ENCODE measurements at places on chromosomes 1 and 21.
A peak's percentile ranks its signal among the peaks of the same experiment; 100 is the strongest.

DNA sequence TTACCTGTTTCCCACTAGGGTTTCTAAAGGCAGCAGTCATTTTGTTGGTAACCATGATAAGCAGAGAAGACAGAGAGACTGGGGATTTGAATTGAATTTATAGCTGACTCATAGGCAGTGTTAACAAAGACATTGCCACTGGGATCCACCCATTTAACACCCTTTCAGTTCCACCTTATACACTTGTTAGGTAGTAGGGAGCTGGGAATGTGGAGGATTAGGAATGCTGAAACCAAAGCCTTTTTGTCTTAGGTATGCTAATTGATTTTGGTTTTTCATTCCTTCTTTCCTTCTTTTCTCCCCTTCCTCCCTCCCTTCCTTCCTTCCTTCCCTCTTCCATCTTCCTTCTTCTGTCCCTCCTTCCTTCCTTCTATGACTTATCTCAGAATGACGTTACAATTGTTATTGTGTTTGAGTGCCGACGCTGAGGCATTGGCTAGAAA, 7.5 kb upstream of the EVI5 start:
- no peak for DNase-seq

GRCh38 chr1:236890152-236891056, 95.3 kb downstream of the MTR start:
- DNase-seq = no peak

DNA sequence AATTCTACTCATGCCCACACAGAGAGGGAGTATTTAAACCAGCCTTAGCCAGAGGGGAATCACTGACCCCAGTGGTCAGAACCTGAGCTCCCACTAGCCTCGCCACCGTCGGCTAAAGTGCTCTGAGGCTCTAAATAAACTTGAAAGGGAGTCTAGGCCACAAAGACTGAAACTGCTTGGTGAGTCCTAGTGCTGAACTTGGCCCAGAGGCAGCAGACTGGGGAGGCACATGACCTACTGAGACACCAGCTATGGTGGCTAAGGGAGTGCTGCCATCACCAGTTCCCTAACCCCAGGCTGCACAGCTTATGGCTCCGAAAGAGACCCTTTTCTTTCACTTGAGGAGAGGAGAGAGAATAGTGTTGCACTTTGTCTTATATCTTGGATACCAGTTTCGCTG, 1542.8 kb downstream of the KCNT2 start:
- no peak for DNase-seq

- DNase-seq = no peak
Observed at GRCh38 chr1:234260578-234260977, 112.7 kb upstream of the COA6 start.

- no peak for DNase-seq
Observed at GRCh38 chr1:182662121-182662890, 22.1 kb downstream of the RGS8 start.

GRCh38 chr1:234486858-234487840, 8.2 kb upstream of the TARBP1 start:
- DNase-seq = no peak

- DNase-seq = no peak
Observed at GRCh38 chr21:46323227-46323709, 402 bp downstream of the C21orf58 start.

GRCh38 chr1:225875044-225875815, 7.0 kb downstream of the TMEM63A start:
- DNase-seq = peak; percentile 84

DNA sequence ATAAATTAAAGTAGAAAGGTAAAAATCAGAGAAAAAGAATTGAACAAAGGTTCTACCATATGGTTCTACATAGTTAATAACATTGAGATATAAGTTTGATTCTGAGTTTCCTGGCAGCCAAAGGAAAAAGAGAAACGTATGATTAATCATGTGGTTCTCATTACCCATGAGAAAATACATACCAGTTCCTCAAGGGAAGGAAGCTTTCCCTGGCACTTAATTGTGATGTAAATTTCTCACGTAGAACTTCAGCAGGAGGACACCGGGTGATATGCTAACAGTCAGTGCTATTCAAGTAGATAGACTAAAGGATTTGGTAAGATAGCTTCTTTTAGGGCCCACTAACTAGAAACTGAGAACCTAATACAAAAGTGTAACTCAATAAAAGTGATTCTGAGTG, 218.5 kb downstream of the NFIA start:
- no peak for DNase-seq

DNA sequence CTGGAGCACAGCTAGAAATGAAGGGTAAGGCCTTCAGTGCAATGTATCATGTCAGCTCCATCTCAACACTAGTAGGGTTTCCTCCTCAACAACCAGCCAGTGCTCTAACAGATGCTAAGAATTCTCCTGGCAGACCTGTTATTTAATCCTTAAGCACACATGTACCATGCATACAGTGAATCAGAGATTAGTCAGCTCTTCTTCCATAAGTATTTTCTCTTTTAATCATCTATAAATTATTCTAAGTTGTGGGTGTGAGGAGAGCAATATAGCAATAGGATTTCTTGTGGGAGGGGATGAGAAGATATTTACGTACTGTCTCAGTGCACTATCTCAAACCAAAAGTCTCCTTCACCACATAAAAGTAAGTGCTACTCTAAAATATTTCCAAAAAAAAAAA, 95.3 kb downstream of the COP1 start:
- DNase-seq = no peak

- no peak for DNase-seq
Observed at GRCh38 chr1:63824451-63824850, 50.6 kb downstream of the ROR1 start.

GRCh38 chr1:34916104-34916503, 13.3 kb downstream of the DLGAP3 start:
- DNase-seq = no peak

DNA sequence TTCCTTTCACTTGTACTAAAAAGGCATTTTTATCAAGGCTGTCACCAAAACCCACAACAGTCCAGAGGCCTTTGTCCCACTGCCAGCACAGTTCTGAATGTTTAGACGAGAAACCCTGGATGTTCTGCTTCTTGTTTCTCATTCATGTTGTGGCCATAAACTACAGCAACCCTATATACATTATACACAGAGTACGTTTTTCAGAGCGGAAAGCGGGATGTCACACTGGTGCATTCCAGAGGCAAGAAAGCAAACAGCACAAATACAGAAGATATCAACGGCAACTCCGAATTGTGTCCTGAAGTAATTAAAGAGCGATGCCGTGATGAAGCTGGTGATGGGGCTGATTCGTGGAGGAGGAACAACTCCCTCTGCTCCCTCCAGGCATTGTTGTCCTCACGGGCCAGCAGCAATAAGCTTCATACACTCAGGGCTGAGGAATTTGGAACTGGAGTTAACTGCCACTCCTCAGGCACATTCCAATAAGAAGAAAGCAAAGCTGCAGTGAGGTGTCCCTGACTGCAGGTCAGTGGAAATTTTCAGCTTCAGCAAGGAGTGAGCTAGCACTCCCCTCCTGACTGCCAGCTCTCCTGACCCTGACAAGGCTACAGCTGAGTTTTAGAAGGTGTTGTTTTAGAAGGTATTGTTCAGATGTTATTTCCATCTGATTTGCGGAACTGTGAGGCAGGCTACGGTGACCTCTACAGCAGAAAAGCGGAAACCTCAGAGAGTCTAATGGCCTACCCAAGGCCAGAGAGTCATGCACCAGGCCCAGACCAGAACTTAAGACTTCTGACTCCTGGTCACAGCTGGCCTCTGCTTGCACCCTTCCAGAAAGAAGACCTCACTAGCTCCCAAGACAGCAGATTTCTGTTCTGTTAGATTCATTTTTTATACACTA, 149.0 kb downstream of the TGFBR3 start:
- no peak for DNase-seq

GRCh38 chr1:88873737-88874349, 17.5 kb downstream of the GTF2B start:
- DNase-seq = no peak

DNA sequence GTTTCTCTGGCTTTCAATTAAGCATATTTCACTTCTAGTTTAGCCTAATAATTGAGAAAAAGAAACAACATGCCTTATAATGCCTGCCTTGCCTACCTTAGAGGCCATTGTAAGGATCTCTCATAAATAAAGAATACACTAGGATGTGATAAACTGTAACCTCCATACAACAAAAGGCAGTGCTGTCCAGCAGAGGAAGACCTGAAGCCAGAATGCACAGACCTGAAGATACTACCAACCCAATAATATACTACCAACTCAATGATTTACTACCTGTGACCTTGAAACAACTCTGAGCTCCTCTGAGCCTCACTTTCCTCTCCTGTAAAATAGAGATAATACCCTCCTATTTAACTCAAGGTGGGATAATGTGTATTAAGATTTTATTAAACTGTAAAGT, 361.3 kb downstream of the TTLL7 start:
- no peak for DNase-seq

DNA sequence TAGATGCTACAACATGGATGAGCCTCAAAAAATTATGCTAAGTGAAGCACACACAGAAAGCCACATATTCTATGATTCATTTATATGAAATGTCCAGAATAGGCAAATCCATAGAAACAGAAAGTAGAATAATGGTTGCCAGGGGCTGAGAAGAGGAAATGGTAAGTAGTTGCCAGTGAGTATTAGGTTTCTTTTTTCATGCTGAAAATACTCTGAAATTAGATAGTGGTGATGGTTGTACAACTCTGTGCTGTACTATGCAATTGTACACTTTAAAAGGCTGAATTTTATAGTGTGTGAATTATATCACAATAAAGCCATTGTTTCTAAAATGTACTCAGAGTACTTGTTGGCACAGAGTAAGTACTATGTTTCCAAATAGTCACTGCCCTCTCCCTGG, 15.5 kb upstream of the GFI1 start:
- no peak for DNase-seq

- no peak for DNase-seq
Observed at GRCh38 chr1:67586596-67586995, 98.4 kb upstream of the GADD45A start.

GRCh38 chr1:157132616-157133167, 5.5 kb downstream of the ETV3 start:
- no peak for DNase-seq

DNA sequence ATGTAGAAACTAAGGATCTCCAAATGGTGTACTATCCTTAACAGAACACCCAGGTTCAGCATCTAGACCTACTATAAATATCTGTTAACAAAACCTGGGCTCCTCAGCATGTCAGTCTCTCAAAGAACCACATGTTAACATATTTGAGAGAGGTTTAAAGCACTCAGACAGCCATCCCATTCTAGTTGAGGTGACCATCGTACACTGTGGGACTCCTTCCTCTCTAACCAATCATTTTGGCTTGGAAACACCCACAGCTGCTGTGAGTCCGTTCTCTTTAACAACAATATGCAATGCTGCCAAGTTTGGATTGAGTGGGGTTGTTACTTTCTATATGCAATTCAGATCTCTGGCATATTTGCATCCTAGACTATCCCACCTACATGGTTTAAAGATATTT, 105.8 kb downstream of the MRPL39 start:
- DNase-seq = no peak

GRCh38 chr1:205438213-205439158, 16.6 kb upstream of the LEMD1 start:
- peak; percentile 87 for DNase-seq

DNA sequence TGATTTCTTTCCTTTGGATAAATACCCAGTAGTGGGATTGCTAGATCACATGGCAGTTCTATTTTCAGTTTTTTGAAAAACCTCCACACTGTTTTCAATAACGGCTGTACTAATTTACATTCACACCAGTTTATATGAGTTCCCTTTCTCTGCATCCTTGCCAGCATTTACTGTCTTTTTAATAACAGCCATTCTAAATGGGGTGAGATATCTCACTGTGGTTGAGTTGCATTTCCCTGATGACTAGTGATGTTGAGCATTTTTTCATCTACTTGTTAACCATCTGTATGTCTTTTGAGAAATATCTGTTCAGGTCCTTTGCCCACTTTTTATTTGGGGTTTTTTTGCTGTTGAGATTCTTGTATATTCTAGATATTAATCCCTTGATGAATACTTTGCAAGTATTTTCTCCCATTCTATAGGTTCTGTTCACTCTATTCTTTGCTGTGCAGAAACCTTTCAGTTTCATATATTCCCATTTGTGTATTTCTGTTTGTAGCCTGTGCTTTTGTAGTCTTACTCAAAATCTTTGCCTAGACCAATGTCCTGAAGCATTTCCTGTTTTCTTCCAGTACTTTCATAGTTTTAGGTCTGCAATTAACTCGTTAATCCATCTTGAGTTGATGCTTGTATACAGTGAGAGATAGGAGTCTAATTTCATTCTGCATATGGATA, 7.3 kb downstream of the HENMT1 start:
- DNase-seq = no peak

DNA sequence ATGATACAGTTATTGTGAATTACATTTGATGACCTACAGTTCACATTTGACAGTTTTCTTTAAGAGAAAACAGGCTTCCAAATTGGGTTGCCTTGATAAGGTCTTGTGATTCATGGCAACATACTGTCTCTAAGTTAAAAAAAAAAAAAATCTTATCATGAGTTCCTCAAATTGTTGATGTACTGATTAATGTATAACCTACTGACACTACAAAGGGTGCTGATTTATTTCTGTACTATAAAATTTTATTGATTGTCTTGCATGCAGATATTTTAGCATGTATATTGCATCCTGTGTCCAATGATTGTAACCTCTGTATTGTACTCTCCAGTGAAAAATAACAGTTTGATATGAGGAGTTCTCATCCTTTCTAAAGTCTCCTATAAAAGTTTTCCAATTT, 197.3 kb upstream of the IVNS1ABP start:
- no peak for DNase-seq

DNA sequence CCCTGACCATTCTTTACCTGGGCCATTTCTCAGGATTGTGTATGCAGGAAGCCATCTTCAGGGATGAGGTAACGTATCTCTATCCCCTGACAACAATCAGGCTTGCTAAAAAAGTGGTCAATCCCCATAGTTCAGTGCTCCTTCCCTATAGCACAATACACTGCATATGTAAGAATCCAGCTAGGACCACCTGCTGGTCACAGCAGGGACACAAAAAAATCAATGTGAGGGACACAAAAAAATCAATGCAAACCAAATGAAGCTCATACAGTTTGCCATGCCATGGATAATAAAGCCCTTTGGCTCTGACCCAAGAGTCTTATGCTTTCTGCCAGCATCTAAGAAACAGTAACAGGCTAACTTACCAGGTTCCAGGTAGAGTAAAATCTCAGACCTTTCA, 16.3 kb downstream of the ACBD6 start:
- no peak for DNase-seq

GRCh38 chr1:61423643-61424042, 301.3 kb downstream of the TM2D1 start:
- DNase-seq = no peak

DNA sequence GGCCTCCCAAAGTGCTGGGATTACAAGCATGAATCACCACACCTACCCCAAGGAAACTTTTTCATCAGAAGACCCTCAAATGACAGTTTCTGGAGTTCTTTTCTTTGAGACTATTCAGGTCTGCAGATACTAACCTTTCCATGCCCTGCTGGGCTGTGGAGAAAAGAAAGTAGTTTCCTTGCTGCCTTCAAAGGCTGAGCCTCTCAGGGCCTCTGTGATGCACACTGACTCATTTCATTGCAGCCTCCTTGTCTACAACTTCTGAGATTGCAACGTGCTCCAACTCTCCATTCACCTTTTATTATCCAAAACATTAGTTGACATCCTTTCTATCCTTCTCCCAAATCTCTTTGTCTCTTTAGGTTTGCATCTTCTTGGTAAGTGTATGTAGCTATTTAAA, 8.8 kb upstream of the SAMSN1 start:
- DNase-seq = no peak

GRCh38 chr1:105894006-105894405, 1162.5 kb upstream of the PRMT6 start:
- DNase-seq = no peak

All from mucosa of descending colon (tissue), 3 donors.